ENCODE measurements at places on chromosomes 12 and 14.
A peak's percentile ranks its signal among the peaks of the same experiment; 100 is the strongest.

- DNase-seq: peak; percentile 66
These were observed 170.1 kb upstream of the PWP1 start for GRCh38 chr12:107515446-107515958.

DNA sequence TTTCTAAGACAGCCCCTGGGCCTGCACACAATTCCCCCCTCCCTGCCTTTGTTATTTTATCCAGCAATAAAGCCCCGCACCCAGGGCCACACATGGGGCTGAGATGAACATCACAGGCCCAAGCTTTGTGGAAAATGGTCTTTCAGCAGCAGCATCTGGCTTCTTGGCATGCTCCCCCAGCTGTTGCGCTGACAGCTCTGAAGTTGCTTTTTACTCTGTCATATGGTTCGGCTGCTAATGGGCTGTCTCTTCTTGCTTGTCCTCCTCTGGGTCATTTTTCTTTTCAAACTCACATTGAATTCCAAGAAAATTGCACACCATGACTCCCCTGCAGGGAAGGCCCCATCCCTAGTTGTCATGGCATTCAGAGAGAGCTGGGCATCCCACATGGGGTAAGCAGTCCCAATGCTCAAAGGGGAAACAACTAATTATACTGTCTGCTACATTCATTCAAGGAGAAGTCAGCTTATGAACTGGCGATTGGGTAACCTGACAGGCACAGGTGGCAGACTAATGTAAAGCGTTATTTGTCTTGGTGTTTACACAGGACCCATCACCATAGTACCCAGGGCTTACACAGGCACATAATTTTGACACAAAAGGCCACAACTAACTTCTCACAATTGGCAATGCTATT lies 74.0 kb upstream of the CDKN3 start:
- no peak for DNase-seq

DNA sequence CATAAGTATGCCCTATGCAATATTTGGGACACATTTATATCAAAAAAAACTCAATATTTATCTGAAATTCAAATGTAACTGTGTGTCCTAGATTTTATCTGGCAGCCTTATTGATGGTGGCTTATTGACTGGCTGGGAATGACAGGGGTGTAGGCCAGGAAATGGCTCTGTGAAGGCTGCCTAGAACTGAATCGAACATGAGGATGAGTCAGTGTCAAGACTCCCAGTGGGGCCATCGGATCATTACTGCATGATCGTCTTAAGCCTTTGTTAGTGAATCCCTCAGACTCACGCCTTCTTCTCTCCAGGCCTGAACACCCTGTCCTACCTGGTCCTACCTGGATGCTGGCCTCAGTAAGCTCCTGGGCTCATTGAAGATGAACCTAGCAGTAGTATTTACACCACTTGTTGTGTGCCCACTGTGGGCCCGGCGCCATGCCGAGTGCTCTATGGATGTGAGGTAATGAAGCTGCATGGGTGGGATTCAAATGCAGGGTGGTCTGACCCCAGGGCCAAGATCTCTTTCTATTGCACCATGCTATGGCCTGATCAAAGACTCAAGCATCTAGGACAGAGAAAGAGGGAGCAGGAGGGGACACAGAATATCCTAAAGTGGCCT lies 21.0 kb upstream of the FAIM2 start:
- no peak for DNase-seq

DNA sequence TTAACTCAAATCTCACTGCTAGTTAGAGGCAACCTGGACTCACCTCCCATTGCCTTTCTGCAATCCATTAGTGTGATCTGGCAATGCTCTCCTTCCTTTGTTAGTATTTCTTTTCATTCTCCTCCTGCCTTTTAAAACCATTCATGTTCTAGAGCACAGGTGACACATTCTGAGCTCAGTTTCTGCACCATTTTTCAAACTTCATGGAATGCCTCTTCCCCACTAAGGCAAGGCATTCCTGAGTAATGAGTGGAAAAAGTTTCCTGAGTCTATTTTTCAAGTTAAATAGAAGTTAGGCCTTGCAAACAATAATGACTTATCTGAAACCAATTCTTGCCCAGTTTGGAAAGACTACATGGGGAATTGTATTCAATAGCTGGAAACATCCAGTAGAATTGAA lies 1001.8 kb downstream of the BCL11B start:
- DNase-seq: no peak

DNA sequence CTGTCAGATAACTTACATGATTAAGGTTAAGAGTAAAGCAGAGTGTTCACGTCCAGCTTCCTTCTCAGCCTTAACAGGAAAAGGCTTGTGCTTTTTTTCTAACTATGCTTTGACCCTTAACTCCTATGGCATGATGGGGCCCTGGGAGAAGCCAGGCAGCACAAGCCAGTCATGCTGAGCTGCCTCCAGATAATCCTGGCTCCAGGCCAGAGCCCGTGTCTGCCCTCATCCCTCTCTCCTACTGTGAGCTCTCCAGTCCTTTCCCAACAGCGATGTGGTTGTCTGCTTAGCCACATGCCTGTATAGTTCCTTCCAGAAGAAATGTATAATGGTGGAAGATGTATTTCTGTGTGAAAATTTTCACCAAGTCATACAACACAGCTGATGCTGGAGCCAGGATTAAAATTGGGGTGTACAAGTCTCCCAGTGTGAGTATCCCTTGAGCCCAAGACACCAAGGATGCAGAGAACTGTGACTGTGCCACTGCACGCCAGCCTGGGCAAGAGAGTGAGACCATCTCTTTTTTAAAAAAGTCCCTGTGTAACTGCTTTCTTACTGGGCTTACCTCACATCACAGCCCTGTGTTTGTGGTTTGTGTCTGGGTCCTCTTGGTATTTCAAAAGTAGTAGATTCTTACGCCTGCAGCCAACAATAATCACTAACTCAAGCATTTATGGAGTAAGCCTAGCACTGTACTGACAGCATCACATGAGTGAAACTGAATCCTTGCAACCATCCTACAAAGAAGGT lies 7.9 kb upstream of the ITFG2 start:
- DNase-seq: no peak

GRCh38 chr12:104247698-104248097 lies 32.1 kb downstream of the TXNRD1 start:
- DNase-seq: peak; percentile 81

DNA sequence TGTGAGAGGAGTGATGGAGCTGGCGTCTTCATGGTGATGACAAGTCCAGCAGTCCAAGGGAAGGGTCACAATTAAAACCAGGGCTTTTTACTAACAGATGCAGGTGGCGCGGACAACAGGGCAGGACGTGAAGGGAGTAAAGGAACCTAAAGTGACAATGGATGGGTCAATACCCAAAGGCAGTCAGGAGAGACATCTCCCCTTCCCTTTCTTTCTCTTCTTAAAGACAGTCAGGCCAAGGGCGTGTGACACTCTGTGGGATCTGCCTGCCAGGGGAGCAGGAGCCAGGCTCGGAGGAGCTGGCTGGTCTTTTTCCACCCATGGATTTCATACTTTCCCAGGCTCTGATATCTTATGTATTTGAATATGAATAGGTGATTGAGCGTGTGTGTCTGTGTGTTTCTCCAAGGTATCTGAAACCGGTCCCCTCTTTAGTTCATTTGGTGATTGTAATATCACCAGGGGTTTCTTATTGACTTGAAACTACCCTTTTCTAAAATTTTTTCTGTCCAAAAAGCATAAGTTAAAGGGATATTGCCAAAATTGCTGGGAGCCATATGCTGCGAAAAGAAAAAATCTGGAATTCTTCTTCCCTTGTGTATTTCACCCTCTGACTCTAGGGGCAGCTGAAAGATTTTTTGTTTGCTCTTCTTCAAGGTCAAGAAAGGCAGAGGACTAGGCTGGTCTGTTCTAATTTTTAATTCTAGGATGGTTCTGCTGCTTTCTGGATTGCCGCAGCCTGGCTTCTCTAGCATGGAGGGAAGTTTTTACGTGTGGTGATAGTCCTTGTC lies 61.8 kb downstream of the FBXL14 start:
- DNase-seq: no peak

GRCh38 chr12:71159264-71159663 lies 1.5 kb upstream of the TSPAN8 start:
- DNase-seq: no peak

- no peak for DNase-seq
These were observed 181.9 kb downstream of the NUAK1 start for GRCh38 chr12:105956662-105957457.

- no peak for DNase-seq
These were observed 132.8 kb downstream of the SLC38A4 start for GRCh38 chr12:46693034-46693433.
